ENCODE measurements at places on chromosomes 13 and 19. TPM values are rescaled to one million over a fixed set of nuclear protein-coding genes. Genes with fewer than 3 reads are reported as not detected.

Gene SH2D3A
- total RNA-seq, result not detected

Gene KLK1
- total RNA-seq, result not detected

Gene ZNF491
- total RNA-seq, result 3.0 TPM

Gene ZNF570
- 9.3 TPM for total RNA-seq

Gene KLK12
- total RNA-seq, result not detected

Gene SULT2B1
- not detected for total RNA-seq

Gene SKA3
- total RNA-seq, result 0.83 TPM

Gene SLITRK6
- total RNA-seq, result 0.39 TPM

Gene ENOX1
- total RNA-seq, result 5.5 TPM

Gene ZNF431
- total RNA-seq, result 7.7 TPM

Gene PSG7
- 0.30 TPM for total RNA-seq

Gene GDF15
- total RNA-seq, result 78.5 TPM

Gene ANGPTL4
- 32.2 TPM for total RNA-seq

Gene RNF17
- total RNA-seq, result 0.98 TPM

Gene U2AF1L4
- 8.9 TPM for total RNA-seq

Gene BCAM
- total RNA-seq, result 25.3 TPM
